ENCODE measurements at places on chromosomes 2 and 18. TPM values are rescaled to one million over a fixed set of nuclear protein-coding genes. Genes with fewer than 3 reads are reported as not detected.
A peak's percentile ranks its signal among the peaks of the same experiment; 100 is the strongest.

DNA sequence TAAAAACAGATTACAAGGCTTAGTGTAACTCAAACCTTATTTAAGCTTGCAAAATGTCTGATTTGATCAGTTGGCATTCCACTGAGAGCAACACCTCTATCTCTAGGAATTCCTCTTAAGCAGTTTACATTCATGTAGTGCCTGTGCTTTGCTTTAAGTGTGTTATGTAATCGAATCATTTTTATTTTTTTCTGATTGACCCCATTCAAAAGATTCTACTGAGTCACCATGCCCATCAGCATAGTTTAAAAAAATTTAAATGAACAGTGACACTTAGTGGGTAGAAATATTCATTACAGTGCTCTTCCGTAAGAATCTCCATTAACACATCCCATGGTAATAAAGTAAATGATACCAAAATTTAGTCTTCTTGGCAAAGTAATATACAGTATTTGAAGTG, 67.8 kb upstream of the SLC4A10 start:
- no peaks in the 10 kb centered on the region for H3K27me3 ChIP-seq
- H3K4me1 ChIP-seq = no peaks in the 10 kb centered on the region
- no peak overlapping the region for H3K27ac ChIP-seq
- H3K4me3 ChIP-seq = no peak overlapping the region

DNA sequence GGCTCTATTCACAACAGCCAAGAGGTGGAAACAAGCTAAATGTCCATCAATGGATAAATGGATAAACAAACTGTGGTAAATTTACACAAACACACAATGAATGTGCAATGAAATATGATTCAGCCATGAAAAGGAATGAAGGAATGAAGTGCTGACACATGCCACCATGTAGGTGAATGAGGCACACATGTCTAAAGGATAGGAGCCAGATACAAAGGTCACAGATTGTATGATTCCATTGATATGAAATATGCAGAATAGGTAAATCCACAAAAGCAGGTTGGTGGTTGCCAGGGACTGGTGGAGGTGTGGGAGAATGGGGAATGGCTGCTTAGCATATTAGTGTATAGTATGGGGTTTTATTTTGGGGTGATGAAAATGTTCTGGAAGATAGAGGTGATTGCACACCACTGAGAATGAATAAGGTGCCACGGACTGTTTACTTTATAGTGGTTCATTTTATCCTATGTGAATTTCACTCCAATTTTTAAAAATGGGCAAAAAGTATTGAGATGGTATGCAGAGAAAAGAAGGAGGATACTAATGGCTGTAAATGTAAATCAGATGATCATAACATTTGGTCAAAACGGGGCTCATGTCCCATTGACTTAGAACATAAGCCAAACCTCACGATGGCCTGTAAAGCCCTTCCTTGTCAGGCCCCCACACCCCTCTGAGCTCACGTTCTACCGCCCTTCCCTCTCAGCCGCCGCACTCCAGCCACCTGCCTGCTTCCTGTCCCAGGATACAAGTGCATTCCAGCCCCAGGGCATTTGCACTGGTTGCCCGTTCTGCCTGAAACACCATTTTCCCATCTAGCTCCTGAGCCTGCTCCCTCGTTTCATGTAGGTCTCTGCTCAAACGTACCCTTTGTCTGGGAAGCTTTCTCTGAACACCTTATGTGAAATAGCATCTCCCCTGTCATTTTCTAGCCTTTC, 165.5 kb downstream of the DDX1 start:
- no peak overlapping the region for H3K27ac ChIP-seq
- H3K4me1 ChIP-seq = no peaks in the 10 kb centered on the region
- DNase-seq = no peak
- H3K36me3 ChIP-seq = no peaks in the 10 kb centered on the region
- H3K27me3 ChIP-seq = no peaks in the 10 kb centered on the region

- H3K4me1 ChIP-seq = no peaks in the 10 kb centered on the region
- no peak overlapping the region for H3K4me3 ChIP-seq
- H3K36me3 ChIP-seq = no peaks in the 10 kb centered on the region
- no peak overlapping the region for H3K27ac ChIP-seq
- H3K27me3 ChIP-seq = no peaks in the 10 kb centered on the region
- no peak for DNase-seq
Observed at GRCh38 chr2:68118816-68119215, 38.9 kb upstream of the PNO1 start.

DNA sequence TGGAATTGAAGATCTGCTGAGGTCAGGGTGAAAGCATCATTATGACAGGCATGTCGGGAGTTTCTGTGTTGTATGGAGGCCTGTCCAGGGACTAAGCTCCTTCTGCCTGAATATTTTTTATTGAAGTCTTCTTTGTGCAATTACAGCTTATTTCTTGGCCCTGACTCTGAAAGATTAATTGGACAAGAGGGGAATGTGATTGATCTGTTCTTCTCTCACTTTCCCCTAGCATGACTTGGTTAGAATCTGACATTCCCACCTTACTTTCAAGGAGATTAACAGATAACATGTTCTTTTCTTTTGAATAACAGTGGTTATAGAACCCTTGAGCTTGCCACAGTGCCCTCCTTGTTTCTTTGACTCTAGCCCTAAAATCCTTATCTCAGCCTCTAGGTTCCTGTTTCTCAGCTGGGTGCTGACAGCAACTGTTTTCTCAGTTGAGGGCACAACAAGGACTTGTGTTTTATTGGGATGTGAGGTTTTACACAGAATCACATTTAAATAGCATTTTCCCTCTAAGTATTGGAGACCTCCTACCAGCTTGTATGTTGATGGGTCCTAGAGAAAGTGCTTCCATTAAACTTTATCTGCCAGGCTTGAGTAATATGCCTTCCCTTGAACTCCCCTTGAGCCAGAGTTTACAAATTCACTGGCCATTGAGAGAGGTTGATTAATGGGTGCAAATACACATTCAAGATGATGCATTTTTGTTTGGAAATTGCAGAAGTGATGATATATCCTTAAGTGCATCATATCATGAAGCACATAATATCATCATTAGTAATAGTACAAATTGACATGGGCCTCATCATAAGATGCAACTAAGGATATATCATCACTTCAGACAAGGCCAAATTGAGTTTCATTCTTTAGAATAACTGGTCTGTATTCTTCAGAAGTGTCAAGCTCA, 12.5 kb downstream of the TTLL4 start:
- peak; percentile 63 for DNase-seq
- no peaks in the 10 kb centered on the region for H3K27me3 ChIP-seq
- no peaks in the 10 kb centered on the region for H3K36me3 ChIP-seq
- no peak overlapping the region for H3K27ac ChIP-seq
- no peak overlapping the region for H3K4me3 ChIP-seq

GRCh38 chr2:74206180-74206688, 7.8 kb downstream of the MTHFD2 start:
- no peak for DNase-seq
- H3K4me1 ChIP-seq = peaks cover 23% of the 10 kb centered on the region
- H3K36me3 ChIP-seq = peaks cover 44% of the 10 kb centered on the region
- H3K27me3 ChIP-seq = no peaks in the 10 kb centered on the region

- no peak overlapping the region for H3K4me3 ChIP-seq
- H3K4me1 ChIP-seq = no peaks in the 10 kb centered on the region
- no peaks in the 10 kb centered on the region for H3K27me3 ChIP-seq
- no peaks in the 10 kb centered on the region for H3K36me3 ChIP-seq
Observed at GRCh38 chr2:141766225-141766624, 364.6 kb downstream of the LRP1B start.

SATB2 gene
- total RNA-seq = 54.5 TPM

CFC1 gene
- not detected for total RNA-seq

CCDC102B gene
- total RNA-seq = 9.4 TPM
